Stimulated activated CD8-positive, alpha-beta memory T cell treated with anti-CD3 and anti-CD28 coated beads, Interleukin-4, amount 100 ng/mL, for 1 hour (primary cell): ENCODE measurements at places on chromosomes 5 and 9.

DNA sequence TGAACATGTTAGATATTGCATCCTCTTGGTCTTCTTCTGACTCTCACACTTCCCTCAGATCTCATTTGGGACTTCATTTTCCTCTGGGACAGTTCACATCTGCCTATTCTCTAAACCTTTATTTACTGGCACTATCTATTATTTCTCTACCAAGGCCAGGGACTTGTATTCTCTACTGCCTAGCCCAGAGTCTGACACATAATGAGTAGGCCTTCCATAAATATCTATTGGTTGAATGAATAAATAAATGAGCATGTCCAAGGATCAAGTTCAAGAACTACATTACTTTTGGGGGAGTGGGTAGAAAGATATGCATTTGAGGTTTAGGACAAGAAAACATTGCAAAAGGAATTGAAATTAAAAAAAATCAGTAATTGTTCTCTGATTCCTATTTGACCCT is 250.3 kb downstream of the TRIM32 start:
- no peak for DNase-seq

GRCh38 chr5:83955916-83956315 is 235.3 kb upstream of the HAPLN1 start:
- DNase-seq, result no peak

GRCh38 chr9:120846251-120846889 is 3.6 kb upstream of the PSMD5 start:
- DNase-seq, result no peak

DNA sequence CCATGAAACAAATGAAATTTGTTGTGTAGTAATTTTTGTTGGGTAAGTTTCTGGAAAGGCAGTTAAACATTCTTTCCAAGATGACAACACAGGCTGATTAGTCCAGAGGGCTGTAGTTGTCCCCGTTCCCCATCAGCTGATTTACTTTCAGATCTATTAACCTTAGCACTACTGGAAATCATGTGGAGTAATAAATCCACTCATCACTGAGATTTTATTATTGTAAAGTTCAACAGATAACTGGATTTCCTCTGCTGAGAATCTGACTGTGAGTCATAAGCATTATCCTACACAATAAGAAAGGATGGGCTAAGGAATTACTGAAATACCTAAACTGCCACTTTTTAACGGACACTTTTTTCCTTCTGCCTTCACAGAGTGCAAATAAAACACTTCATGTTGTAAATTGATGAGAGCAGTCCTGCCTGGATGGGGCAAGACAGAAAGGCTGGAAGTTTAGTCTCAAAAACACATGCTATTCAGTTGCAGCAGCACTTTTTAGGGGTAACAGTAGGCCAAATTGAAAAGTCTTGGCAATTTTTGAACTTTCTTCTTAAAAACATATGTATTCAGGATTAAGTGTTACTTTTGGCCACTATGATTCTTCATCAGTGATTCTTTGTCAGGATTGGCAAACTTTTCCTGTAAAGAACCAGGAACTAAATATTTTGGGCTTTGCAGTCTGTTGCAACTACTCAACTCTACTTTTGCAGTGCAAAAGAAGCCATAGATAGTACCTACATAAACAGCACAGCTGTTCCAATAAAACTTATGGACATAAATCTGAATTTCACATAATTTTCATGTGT is 7.0 kb downstream of the STOM start:
- no peak for DNase-seq

DNA sequence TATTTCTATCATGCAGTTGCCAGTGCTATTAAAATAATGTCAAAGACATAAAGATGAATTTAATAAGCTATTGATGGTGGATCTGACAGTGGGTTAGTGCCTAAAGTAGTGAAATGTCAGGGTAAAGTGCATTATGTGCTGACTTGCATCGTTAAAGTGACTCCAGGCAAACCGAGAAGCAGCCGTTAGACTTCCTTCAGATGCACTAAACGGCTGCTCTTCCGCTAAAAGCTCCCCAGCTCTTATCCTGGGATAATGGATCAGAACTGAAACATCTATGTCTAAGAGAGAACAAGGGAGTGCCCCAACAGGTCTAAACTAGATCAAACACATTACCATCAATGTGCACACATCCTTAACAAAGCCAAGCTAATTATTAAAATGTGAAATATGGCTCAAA is 468.2 kb downstream of the NTRK2 start:
- DNase-seq, result no peak

- no peak for DNase-seq
These were observed 119.5 kb downstream of the HMHB1 start for GRCh38 chr5:143931476-143931875.

DNA sequence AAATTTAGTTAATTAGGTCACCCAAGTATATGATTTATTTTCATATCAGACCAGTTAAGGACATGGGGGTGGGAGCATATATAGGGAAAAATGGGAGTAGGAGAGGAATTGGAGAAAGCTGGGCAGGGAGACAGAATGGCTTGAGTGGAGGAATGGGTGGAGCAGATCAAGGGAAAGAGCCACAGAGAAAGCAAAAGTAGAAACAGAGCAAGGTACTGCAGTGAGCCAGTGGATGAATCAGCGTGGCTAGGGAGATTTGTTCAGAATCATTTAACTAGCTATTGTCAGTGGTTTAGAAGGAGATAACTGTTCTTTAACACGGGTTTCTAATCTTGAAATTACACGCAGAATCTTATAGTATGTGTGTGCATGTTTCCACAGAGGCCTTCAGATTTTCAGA is 37.4 kb downstream of the SNX24 start:
- no peak for DNase-seq

DNA sequence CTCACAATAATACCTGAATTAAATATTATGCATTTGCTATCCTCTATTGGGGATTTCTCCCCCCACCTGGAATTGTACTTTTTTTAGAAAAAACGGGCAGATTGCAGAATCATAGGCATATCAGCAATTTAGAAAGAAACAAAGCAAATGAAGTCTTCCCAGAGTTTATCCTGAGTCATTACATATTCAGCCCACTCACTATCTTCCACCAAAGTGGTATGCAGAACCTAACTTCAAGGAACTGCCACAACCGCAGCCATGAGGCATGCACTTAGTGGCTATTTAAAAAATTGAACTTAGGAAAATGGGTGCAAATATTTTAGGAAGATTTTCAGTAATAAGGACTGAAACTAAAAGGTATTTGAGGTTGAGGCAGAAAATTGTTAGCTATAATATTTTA is 48.6 kb downstream of the UBAP1 start:
- DNase-seq, result no peak

- DNase-seq, result no peak
These were observed 93.4 kb downstream of the NRG2 start for GRCh38 chr5:139949710-139950109.

DNA sequence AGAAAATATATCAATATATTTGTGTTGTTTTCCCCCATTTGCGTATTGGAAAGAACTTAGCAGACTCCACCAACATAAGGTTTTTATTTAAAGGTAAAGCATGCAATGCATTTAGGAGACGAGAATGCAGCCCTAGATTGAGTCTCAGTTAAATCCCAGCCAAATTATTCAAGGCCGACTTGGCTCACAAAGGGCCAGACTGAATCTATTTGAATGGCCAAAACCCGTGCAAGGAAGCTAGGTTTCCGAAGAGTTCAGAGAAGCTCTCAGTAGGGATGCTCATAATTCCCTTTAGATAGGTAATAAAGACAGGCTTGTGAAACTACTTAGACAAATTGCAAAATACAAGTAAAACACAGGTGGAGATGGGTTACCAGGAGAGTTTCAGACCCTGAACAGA is 520.3 kb downstream of the CDH9 start:
- no peak for DNase-seq

GRCh38 chr5:163260961-163261360 is 176.4 kb upstream of the CCNG1 start:
- no peak for DNase-seq

- no peak for DNase-seq
These were observed 154.4 kb upstream of the ERCC6L2 start for GRCh38 chr9:95721061-95721531.

DNA sequence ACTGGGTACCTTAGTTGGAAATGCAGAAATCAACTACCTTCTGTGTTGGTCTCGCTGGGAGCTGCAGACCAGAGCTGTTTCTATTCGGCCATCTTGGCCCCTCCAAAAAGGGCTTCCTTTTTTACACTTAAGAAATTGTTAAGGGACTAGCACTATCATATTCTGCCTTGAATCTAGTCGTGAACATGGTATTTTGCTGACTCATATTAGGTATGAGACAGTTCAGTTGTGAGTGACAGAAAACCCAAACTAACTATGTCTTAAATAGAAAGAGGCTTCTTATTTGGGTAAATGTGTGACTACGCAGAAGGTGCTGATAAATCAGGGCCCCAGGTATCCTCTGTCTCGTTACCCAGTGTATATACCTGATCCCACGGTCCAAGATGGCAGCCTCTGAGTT is 298.2 kb downstream of the EDIL3 start:
- no peak for DNase-seq

- no peak for DNase-seq
These were observed 18.8 kb downstream of the SRD5A1 start for GRCh38 chr5:6652025-6652424.

DNA sequence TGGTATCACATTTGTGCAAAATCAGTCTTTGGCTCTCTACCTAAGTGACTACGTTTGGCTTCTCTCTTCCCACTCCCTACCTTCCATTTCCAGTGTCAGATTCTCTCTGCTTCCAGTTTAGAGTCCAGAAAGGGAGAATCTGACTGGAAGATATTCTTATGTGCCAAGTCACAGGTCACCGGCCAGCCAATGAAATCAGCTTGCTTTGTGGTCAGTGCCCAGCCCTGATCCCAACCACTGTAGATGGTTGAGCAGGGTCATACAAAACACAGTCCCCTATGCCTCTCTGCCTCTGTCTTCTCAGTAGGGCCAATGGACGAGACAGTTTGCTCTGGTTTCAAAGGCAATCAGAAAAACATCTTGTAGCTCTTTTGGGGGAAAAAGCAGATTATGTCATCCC is 15.6 kb upstream of the EPB41L4B start:
- DNase-seq, result no peak

DNA sequence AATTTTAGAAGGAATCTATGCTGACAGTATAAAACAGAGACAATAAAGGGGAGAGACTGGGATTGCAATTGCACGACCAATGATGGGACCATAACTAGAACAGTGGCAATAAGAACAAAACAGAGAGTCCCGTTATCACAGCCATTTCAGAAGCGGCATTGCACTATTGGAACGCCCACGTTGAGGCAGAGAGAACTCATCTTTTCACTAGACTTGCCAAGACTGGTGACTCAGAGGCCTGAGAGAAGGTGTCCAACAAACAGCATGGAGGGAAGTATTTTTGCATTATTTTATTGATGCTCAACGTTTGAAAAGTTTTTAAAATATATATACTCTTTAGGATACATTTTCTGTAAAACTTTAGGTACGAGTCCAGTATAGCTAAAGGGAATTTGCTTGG is 737.7 kb downstream of the TLE1 start:
- no peak for DNase-seq

DNA sequence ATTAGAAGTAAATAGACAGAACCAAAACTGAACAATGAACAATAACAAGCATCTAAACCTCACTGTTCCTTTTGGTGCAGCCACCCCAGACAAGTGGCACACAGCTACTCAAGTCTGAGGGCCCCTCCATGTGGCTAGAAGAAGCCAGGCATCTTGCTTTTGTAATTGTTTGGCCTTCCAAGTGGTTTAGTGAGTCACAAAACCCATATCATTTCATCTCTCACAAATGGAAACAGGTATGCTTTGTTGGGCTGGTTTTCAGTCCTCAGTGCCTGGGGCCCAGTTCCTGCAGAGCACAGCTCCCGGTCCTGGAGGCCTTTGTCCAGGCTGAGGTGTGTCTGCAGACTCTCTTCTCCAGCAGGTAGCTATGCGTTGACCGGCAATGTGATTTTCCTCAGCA is 16.7 kb downstream of the PRLR start:
- DNase-seq, result no peak

GRCh38 chr5:150172145-150172544 is 5.6 kb downstream of the CDX1 start:
- DNase-seq, result no peak

DNA sequence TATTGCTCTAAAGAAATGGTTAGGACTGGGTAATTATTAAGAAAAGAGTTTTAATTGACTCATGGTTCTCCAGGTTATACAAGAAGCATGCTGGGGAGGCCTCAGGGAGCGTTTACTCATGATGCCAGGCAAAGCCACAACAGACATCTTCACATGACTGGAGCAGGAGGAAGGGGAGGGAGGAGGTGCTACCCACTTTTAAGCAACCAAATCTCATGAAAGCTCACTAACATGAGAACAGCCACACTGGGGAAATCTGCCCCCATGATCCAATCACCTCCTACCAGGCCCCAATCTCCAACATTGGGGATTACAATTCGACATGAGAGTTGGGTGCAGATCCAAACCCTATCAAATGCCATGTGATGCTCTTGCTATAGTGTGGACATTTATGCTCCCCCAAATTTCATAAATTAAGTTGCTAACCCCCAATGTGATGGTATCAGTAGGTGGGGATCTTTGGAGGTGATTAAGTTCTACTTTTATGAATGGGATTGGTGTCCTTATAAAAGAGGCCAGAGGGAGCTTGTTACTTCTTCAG is 773.6 kb upstream of the CDH10 start:
- DNase-seq, result no peak

- DNase-seq, result no peak
These were observed 2.2 kb upstream of the ANXA6 start for GRCh38 chr5:151159649-151160373.

DNA sequence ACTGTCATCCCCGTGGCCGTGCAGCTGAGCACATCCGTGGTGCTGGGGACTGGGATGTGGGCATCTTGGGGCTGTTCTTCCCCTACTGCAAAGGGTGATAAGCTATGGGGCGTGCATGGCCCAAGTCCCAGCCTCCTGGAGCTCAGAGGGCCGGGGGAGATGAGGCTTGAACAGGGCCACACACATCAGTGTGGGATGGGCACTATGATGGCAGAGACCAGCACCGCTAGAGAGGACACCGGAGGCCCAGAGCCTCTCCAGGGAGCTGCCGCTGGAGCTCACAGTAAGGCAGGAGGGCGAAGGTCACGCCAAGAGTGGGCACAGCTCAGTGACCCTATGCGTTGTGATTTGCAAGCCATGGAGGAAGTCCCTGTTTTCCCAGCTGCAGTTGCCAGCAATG is 63.5 kb downstream of the OLFM1 start:
- DNase-seq, result no peak

DNA sequence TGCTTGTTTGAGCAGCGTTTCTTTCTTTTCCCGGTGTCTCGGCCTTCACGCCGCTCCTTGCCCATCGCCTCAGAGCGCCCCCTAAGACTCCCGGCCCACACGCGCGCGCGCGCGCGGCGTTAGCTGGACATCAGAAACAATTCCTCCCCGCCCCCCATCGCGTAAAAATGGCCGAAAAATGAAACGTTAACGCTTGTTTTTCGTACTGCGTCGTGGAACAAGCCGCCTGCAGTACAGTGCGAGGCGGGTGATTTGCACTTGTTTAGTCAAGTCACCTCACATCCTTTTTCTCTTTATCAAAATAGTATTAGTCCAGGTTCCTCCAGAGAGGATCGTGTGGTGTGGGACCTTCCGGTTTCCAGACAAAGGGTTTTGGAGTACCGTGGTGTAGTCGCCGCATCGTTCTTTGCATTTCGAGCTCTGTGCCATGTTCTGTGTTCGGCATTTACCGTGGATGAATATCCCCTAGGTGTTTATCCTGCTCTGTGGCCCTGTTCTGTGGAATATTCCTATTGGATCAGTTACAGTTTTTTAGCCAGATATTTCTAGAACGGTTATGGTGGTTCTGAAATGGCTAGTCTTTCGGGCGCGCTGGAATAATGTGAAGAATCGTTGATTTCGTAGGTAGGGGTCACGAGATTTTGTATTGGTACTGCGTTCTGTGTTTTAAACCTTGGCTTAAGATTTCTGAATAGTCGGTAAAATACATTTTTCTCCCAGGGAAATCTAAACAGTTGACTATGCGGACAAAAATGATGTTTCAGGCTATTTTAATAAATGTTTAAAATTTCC is 1.0 kb downstream of the MATR3 start:
- peak; percentile 29 for DNase-seq
